Cerebellar cortex (tissue), 1 donor: ENCODE measurements at places on chromosomes 5 and 9.

DNA sequence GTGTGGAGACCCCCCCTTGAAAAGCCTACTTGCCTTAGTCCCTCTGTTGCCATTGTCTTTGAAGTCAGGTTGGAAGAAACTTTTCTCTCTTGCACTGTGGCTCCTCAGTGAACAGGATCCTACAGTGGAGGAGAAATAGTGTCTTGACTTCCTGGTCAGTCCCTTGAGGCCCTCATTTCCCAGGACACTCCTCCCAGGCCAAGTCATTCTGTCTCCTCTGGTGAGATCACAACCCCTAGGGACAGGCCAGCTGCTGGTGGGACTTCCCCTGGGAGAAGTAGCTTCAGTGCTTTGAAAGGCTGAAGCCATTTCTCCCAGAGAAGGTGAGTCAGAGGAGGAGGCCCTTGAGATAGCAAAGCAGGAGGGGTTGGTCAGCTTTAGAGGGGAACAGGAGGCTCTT, 10.1 kb upstream of the GRIA1 start:
- no peak for DNase-seq

GRCh38 chr5:33675958-33676464, 215.8 kb downstream of the ADAMTS12 start:
- DNase-seq, result no peak

DNA sequence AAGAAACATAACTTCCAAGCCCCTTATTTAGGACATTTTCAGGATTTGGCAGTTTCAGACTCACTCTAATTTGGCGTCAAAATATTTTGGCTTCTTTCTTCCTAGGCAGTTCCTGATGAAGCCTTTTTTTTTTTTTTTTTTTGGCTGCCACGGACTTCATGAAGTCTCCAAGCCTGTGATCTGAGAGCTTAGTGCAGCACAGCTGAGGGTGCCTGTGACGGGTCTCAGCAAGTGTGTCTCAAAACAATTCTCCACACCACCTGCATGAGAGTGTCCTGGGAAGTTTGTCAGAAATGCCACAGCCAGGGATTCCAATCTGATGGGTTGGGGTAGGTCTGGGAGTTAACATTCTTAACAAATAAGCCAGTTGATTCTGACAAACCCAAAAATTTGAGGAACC, 6.0 kb upstream of the ESM1 start:
- DNase-seq, result no peak

DNA sequence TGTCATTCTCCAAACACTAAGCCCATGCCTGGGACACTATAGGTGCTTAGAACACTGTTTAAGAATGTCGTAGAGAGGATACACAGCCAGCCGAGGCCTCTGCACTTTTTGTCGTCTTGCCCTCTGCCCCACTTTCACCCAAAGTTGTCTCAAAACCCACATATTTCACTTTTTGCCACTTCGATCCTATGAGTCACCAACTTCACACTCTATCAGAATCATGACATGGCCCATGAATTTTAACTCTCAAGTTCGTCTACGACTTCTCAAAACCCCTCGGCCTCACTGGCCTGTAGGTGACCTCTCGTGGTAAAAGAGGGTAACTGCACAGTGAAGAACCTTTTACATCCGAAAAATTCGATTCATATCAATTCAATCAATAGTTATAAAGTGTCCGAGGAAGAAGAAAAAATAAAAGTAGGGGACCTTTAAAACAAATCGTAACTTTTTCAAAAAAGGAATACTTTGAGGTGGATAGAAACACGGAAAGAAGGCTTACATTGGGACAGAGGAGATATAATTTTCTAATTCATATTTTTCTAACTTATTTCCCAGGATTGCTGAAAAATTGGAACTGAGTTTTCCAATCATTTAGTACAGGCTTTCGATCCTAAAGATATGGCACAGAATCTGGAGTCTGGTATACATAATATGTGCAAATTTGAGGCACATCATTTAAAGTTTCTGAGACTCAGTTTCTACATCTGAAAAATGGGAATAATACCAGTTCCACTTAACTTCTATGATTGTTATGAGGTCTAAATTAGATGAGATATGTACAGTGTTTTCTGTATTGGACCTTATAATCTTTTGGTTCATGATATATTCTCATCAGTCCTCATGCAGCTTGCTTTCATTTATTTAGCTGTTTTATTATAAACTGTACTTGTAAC, 122.6 kb downstream of the APBA1 start:
- peak; percentile 53 for DNase-seq

DNA sequence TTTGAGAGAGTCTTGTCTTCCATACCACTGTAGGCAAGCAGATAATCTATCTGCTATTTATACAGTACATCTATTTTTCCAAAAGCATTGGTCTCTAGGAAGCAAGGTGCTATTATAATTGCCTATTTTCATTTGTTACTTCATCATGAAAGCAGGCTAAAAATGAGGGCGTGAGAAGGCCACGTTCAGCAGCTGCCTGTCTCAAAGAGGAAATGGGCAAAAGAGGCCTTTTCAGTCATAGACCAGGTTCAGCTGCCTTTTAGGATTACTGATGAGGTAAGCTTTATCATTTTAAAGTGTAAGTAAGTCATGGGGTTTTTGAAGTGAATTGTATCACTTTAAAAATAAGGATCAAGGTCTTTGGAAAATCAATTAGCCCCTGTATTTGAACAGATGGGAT, 1091.1 kb upstream of the DMAC1 start:
- DNase-seq, result no peak

DNA sequence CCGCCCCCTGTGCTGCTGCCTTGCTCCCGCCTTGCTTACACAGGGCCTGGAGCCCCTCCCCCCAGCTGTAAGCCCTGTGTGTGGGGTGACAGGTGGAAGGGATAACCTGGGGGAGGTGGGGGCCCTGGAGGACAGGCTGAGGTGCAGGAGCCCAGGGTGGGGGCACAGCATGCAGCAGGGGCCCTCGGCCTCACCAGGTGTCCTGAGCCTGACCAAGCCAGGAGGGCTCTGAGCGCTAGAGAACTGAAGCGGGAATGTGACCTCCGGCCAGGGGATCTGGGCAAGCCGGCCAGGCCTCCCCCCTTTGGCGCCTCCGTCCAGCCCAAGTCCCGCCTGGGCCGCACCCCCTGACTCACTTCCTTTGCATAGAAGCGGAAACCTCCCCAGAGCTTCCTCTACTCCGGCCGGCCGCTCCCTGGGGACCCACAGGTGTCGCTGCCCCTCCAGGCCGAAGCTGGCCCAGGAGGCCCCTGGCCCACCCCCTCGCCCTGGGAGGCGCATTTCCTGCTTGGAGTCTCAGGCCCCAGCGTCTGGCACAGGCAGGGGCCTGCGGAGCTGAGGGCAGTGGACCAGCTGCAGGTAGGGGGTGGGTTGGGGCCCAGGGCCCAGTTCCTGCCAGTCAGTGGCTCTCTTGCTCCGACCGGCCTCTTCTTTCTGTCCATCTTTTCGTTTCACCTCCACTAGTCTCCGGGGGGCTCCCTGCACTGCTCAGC, at the start of gene TOR4A:
TSS of gene TOR4A (plus strand) at position 398 of the 713 bp plus-strand sequence. CDS start 964 bp downstream, outside the sequence.
- peak; percentile 67 for DNase-seq

DNA sequence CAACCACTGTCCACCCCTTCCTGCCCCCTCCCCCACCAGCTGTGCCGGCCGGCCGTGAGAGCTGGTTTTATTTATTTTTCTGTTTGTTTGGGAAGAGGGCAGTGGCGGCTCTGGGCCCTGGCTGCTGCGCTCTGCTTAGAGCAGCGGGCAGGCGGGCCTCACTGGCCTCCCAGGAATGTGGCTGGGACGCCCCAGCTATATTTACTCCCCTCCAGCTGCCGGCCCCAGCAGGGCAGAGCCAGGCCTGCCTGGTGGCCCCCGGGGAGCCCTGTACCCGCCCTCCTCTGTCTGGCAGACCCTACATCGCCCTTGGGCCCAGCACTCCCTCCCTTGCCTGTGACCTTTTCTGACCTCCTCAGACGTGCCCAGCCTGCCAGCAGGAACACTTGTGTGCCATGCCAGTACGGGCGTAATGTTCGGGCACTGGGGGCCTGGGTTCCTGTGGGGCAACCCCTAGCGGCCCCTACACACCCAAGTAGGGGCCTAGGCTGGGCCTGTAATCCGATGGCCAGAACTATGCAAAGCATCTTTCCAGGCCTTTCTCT, 7.7 kb downstream of the CXXC5 start:
- no peak for DNase-seq

- DNase-seq, result no peak
Measured at GRCh38 chr5:80189201-80189600, 66.6 kb downstream of the SERINC5 start.

DNA sequence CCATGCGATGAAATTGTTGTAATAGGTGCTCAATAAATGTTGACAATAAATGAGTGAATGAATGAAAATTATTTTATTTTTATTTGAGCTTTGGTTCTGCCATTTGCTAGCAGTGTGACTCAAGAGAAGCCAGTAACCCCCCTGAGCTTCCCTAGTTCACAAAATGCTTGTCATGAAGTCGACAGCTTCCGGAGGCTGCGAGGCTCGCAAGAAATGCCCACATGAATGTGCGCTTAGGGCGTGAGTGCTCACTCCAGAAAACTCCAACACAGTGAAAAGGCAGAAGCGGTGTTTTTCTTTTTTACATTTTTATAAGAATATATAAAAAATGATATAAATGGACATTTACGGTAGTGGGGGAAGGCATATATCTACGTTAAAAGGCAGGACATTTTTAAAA, 26.5 kb downstream of the CDKN2A start:
- DNase-seq, result no peak

GRCh38 chr9:120526534-120526933, 53.4 kb downstream of the CDK5RAP2 start:
- DNase-seq, result no peak

DNA sequence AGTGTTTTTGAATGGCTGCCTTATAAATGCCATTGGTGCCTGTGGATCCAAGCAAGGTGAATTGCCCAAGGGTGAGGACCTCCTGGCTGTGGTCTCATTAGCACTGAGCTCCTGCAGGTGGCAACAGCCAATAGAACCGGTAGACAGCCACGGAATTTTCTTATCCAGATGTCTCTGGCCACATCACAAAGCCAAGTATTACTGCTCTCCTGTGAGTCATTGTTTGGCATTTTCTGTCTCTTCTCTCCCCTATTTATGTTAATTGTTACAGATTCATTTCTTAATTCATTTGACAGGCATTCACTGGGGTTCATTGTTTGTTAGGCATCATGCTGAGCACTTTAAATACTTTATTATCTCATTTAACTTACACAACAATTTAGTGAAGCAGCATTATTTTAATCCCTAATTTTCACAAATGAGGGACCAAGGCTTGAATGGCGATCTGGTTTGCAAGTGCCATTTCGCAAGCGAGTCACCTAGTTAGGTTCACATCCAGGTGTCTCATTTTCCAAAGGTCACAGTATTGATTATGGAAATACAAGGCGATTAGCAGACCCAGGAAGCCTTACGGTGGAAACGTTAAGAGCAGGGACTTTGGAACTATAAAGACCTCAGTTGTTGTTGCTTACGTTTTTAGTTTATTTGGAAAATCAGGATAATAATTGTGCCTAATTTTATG, 58.2 kb upstream of the DPYSL3 start:
- DNase-seq, result no peak

- no peak for DNase-seq
Measured at GRCh38 chr9:125241863-125242739, 958 bp upstream of the HSPA5 start.

- DNase-seq, result no peak
Measured at GRCh38 chr5:149036168-149036567, 26.7 kb downstream of the SH3TC2 start.

GRCh38 chr5:9437741-9438240, 108.1 kb downstream of the SEMA5A start:
- no peak for DNase-seq

DNA sequence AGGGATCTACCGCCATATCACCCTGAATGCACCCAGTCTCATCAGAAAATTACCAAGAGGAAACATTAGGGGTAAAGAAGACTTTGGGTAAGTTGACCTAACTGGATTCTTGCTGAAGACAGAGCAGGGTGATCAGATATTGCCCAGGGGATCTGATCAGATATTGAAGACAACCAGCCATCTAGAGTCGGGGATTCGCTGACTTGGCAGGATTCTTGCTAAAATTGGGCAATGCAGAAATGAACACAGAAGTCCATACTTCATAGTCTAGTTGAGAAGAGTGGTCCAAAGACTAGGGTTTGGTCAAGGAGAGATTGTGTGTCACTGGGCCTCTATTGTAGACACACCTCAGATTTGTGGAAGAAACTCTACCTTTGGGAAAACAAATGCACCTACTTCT, 107.2 kb downstream of the SV2C start:
- DNase-seq, result no peak

DNA sequence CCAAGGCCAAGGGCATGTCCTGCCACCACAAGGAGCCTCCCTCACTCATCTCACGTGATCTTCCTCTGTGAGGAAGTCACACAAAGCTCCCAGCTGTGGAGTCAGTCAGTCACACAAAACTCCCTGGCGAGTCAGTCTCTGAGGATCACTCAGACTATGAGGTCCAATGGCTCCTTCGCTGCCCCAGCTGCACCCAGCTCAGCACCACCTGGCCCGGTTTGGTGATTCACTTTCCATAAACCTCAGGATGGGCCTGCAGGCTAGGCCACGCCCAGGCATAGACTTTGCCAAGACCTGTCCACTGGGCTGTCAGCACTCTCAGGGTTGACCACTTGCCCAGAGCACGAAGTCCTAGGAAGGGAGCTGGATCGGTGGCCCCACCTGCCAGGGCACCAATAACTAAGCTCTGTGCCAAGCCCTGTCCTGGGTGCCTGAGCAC, 233.8 kb downstream of the HSPA4 start:
- DNase-seq, result no peak

DNA sequence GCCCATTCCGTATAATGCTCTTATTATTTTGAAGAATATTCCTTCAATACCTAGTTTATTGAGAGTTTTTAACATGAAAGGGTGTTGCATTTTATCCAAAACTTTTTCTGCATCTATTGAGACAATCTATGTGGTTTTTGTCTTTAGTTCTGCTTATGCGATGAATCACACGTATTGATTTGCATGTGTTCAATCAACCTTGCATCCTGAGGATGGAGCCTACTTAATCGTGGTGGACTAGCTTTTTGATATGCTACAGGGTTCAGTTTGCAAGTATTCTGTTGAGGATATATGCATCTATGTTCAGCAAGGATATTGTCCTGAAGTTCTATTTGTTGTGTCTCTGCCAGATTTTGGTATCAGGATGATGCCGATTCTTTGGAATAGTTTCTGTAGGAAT, 1070.3 kb upstream of the CDH18 start:
- no peak for DNase-seq

- DNase-seq, result peak; percentile 50
Measured at GRCh38 chr9:123360161-123361085, 4.4 kb downstream of the CRB2 start.

- no peak for DNase-seq
Measured at GRCh38 chr9:128026773-128027541, 40.2 kb downstream of the NAIF1 start.

GRCh38 chr5:143108498-143109128, 294.9 kb downstream of the NR3C1 start:
- no peak for DNase-seq

DNA sequence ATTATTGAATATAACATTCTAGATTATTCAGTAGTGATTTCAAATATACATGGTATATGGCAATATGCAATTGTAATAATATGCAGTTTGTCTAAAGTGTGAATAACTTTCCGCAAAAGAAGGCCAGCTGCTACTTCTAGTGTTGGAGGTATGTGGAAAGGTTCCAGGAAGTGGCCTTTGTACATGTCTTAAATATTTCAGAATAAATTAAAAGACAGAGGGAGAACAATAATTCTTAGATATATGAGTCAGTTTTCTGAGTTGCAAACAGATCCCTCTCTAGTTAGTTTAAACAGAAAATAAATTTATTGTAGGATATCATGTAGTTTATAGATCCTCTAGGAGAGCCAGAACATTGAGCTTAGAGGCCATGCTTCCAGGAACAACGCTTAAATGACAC, 210.8 kb upstream of the ELL2 start:
- no peak for DNase-seq

- DNase-seq, result no peak
Measured at GRCh38 chr5:32326216-32326772, 13.6 kb upstream of the MTMR12 start.

GRCh38 chr9:109843641-109844040, 63.6 kb downstream of the PALM2AKAP2 start:
- DNase-seq, result peak; percentile 90
